Right renal cortex interstitium (tissue), 3 donors: ENCODE measurements at places on chromosomes 1 and 21. TPM values are rescaled to one million over a fixed set of nuclear protein-coding genes. Genes with fewer than 3 reads are reported as not detected.

The SLC44A5 gene
- polyA plus RNA-seq, result 14.9 TPM

The FYB2 gene
- 0.72 TPM for polyA plus RNA-seq

The RGS16 gene
- polyA plus RNA-seq, result 1.4 TPM

The SELE gene
- 0.87 TPM for polyA plus RNA-seq

The FABP3 gene
- polyA plus RNA-seq, result 91.3 TPM

The ANGPTL3 gene
- polyA plus RNA-seq, result 7.4 TPM

The KRTAP13-2 gene
- polyA plus RNA-seq, result not detected

The LUZP1 gene
- polyA plus RNA-seq, result 36.4 TPM

The MAP1LC3C gene
- polyA plus RNA-seq, result 1.3 TPM

- DNase-seq, result no peak
Measured at GRCh38 chr1:197911857-197912696, 5.1 kb upstream of the LHX9 start.

DNA sequence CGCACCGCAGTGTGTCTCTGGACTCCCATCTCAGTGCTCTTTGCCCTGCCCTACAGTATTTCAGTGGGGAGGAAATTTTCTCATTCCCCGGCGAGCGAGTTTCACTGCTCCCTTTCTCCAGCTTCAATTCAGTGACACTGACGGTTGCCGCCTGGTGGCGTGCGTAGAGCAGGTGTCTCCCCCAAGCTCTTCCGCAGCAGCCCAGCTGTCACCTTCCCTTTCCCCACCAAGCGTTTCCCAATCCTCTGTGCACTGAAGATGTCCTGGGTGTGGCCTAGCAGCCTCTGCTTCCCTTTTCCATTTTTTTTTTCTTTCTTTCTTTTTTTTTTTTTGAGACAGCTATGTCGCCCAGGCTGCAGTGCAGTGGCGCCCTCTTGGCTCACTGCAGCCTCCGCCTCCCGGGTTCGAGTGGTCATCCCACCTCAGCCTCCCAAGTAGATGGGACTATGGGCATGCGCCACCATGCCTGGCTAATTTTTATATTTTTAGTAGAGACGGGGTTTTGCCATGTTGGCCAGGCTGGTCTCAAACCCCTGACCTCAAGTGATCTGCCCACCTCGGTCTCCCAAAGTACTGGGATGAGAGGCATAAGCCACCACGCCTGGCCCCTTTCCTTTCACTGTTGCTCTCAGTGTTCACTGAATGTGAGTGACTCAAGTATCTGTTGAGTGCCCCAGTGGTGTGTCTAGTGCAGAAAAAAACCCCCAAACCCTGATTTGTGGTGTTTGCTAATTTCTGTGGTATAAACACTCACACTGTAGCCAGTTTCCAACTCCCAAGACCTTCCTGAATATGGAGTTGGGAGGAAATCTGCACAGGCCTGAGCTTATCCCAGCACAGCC is 30.1 kb downstream of the TNFRSF1B start:
- no peak for DNase-seq

DNA sequence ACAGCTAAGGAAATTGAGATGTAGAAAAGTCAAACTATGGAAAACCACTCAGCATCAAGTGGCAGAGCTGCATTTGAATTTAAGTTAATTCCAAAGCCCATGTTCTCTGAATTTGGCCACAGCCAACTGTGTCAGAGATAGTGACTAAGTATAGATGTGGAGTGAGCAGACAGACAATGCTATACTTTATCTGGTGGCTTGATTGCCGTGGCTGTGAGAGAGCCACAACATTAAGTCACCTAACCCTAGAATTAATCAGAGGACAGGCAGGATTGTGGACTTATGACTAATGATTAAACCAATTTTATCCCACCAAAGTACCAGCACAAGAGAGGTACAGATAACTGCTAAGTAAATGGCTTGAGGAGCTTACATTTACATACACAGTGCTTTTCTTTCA is 209.8 kb downstream of the TPR start:
- DNase-seq, result no peak

- DNase-seq, result no peak
Measured at GRCh38 chr1:11746795-11747487, 11.0 kb downstream of the AGTRAP start.

GRCh38 chr1:66570196-66570595 is 36.2 kb downstream of the SGIP1 start:
- DNase-seq, result no peak

DNA sequence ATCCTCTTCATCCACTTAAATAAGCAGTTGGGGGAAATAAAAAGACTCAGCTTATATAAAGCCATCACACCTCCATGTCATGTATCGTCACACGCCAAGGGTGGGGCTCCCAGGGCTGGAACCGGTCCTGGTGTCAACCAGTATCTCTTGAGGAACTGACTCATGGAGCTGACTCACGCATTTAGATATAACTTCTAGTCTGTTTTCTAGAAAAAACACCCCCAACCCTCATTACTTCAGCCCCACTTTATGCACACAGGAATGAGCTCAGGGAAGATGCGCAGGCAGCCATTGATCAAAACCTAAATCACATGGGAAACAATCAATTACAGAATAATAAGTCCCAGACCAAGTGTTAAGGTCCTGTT is 6.9 kb upstream of the IL22RA1 start:
- DNase-seq, result no peak

GRCh38 chr1:58862728-58863385 is 79.0 kb upstream of the JUN start:
- no peak for DNase-seq

- no peak for DNase-seq
Measured at GRCh38 chr1:16067127-16067768, 6.2 kb downstream of the FAM131C start.

GRCh38 chr1:161439280-161440232 is 65.7 kb upstream of the FCGR2A start:
- no peak for DNase-seq

DNA sequence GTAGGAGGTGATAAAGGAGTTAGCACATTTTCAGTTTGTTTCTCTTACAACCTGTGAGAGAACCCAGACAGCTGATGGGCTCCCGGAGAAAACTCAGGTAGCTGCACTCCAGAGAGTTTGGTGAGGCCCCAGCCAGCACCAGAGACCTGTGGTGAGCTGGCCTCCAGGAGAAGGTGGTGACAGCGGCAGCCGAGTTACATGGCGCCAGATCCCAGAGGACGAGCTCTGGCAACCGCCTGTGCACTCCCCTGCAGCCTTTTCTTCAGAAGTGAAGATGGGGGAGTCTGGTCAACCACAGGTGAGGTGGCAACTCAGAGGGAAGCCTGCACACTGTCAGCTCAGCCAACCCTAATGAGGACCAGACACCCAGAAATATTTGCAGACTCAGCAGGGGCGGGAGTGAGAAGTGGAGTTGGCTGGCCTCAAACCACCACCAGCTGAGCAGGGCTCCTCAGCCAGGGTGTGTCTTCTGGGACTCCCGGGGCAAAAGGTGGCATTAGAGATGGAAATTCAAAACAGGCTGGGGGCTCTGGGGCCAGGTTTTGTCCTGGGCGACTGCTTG is 209.7 kb downstream of the SETD4 start:
- DNase-seq, result no peak

DNA sequence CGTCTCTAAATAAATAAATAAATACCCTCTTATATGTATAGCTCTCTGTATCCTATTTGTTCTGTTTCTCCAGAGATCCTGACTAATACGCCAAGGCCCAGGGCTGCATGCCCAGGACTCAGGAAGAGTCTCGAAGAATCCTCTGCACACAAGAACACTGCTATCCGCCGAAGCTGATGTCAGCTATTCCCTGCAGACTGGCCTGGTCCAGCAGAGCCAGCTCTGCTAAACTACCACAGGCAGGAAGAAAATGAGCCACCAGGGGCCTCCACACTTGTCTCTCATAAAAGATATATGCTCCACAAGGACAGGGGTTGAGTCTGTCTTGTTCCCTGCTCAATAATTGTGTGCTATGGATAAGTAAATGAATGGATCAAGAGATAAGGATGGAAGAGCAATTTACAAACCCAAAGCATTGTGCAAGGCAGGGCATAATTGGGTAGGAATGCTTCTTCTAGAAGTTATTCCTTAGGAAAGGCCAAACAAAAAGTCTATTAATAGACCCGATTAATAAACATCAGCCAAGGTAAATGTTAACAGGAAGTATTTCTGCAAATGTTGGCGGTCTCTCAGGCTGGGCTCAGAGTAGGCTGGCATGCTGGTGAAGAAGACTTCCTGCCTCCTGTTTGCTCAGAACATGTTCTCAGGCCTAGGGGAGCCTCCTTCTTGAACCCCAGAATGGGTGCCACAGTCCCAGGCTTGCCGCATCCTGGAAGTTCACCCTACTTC is 26.3 kb upstream of the MAN1C1 start:
- DNase-seq, result no peak

DNA sequence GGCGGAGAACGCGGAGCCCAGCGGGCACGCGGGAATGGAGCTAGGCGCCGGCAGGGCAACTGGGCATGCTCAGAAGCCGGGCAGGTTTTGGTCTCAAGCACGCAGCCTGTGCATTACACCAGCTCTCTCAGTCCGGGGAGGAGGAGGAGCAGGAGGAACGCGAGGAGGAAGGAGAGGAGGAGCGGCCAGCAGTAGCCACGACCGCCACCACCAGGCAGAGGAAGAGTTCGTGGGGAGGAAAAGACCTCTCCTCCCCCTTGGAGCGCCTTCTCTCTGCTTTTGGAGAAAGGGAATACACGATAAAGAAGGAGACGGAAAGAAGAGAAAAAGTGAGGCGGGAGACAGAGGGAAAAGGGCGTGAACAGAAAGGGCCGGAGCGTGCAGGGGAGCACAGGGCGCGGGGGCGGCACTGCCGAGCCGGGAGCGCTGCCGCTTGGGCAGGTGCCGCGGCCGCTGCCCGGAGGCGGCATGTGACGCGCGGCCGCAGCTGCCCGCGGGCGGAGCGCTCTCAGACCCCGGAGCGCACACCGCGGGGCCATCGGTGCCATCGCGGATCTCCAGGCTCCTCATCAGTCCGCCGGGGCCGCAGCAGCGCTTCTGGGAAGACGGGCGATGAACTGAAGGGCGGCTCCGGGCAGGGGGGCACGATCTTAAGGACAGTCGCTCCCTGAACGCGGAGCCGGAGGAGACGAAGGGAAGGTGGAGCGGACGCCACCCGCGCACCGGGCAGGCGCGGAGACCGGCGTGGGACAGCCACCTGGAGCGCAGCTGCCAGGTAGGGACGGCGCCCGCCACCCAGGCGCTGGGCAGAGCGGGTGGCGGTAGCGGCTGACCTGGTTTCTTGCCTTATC is at the start of gene CHRM3:
CHRM3 (plus strand) TSS at position 116 of the 851 bp plus-strand sequence. CDS start 520,884 bp downstream, outside the sequence.
- DNase-seq, result no peak

DNA sequence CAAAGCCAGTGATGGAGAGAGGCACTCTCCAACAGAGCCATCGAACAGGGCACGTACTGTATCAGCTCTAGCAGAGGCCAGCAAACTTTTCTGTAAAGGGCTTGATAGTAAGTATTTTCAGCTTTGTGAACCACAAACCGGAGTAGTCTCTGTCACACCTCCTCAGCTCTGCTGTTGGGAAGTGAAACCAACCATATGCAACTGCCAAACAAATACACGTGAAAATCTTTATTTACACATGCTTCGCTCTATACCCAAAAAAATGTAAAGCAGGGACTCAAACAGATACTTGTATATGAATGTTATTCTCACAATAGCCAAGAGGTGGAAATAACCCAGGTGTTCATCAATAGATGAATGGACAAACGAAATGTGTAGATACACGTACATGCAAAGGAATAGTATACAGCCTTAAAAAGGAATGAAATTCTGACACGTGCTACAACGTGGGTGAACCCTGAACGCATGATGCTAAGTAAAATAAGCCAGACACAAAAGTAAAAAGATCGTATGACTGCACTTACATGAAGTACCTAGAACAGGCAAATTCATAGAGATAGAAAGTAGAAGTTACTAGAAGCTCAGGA is 39.0 kb downstream of the SETD4 start:
- DNase-seq, result no peak

DNA sequence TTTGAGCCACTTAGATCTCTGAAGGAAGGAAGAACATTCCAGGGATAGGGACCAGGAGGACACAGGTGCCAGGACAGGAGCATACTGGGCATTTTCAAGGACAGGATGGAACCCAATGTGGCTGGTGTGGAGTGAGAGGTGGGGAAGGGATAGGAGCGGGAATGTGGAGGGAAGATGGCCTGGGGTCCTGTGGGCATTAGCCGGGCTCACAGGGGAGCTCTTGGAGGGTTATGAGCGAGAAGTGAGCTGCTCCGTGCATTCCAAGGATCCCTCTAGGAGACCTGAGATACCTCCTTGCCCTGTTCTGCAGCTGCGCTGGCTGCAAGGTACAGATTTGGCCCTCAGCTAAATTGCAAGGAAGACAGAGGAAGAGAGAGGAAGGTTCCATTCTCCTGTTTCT is 87.5 kb downstream of the IER5 start:
- DNase-seq, result no peak

DNA sequence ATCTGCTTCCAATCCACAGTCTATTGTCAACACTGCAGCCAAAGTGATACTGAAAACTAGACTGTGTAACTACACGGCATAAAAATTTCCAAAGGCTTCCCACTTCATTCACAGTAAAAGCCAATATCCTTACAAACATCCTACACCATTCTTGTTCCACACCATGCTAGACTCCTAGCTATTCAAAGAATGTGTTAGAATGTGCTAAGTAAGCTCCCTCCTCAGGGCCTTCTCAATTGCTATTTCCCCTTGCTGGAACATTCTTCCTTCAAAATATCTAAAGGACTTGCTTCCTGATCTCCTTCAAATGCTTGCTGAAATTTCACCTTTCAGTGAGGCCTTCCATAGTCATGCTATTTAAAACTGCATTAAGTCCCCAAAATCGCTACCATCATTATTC is 228.1 kb downstream of the AKT3 start:
- no peak for DNase-seq

GRCh38 chr1:70438529-70438928 is 27.5 kb downstream of the CTH start:
- no peak for DNase-seq

GRCh38 chr1:154960446-154961136 is 991 bp downstream of the PYGO2 start:
- no peak for DNase-seq

DNA sequence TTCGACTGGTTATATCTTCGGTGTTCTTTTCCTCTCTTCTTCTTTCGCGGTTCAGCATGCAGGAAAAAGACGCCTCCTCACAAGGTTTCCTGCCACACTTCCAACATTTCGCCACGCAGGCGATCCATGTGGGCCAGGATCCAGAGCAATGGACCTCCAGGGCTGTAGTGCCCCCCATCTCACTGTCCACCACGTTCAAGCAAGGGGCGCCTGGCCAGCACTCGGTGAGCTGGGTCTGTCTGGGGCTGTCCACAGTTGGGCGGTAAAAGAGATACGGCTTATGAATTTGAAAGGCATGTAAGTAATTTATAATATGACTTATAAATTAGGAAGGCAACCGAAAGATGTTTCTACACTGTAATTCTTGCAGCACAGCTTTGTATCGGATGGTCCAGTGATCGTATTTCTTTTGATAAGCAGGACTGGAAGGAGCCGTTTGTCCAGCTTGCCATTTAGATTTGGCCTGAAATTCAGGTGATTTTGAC is 334 bp downstream of the CTH start:
- DNase-seq, result no peak
